ENCODE measurements at places on chromosomes 2 and 18. TPM values are rescaled to one million over a fixed set of nuclear protein-coding genes. Genes with fewer than 3 reads are reported as not detected.

The DIPK1C gene
- total RNA-seq = 2.3 TPM

The MARCHF4 gene
- 0.20 TPM for total RNA-seq

The NETO1 gene
- 0.12 TPM for total RNA-seq

The EGR4 gene
- total RNA-seq = not detected

The OTOS gene
- not detected for total RNA-seq

The SCG2 gene
- total RNA-seq = 0.17 TPM

The PLGLB1 gene
- total RNA-seq = 0.60 TPM

The ANKRD53 gene
- 0.28 TPM for total RNA-seq

The C1D gene
- total RNA-seq = 13.5 TPM

The MC5R gene
- total RNA-seq = not detected

The ABCB11 gene
- 0.05 TPM for total RNA-seq

The REG3G gene
- total RNA-seq = not detected

The SPC25 gene
- not detected for total RNA-seq

The KYNU gene
- 1.2 TPM for total RNA-seq

The IL1RL1 gene
- 84.9 TPM for total RNA-seq

The UGT1A7 gene
- not detected for total RNA-seq

The GFPT1 gene
- 46.9 TPM for total RNA-seq

The GREB1L gene
- total RNA-seq = 11.2 TPM

The ALPG gene
- total RNA-seq = not detected

The ANKRD30BL gene
- not detected for total RNA-seq

The TRIM43 gene
- total RNA-seq = not detected

The CRYGD gene
- total RNA-seq = not detected

The FAM237A gene
- total RNA-seq = not detected

The UGT1A4 gene
- not detected for total RNA-seq

The SERPINB2 gene
- total RNA-seq = not detected

The CD8A gene
- total RNA-seq = 0.24 TPM

The CERS6 gene
- 62.2 TPM for total RNA-seq

The EXOC6B gene
- total RNA-seq = 153 TPM

The NTSR2 gene
- total RNA-seq = not detected

The DHRS9 gene
- total RNA-seq = 24.8 TPM

The KHK gene
- 1.1 TPM for total RNA-seq

The GCG gene
- not detected for total RNA-seq

The ITGA4 gene
- total RNA-seq = 1.8 TPM

The XDH gene
- 0.08 TPM for total RNA-seq

The SKOR2 gene
- total RNA-seq = not detected

The ASB18 gene
- 14.1 TPM for total RNA-seq

The BCS1L gene
- total RNA-seq = 53.2 TPM

The KIAA1328 gene
- total RNA-seq = 4.0 TPM

The COL4A3 gene
- total RNA-seq = 1.7 TPM

The CHST9 gene
- total RNA-seq = 12.2 TPM
